ENCODE measurements at places on chromosomes 1 and 21. TPM values are rescaled to one million over a fixed set of nuclear protein-coding genes. Genes with fewer than 3 reads are reported as not detected.

The FNDC5 gene
- not detected for total RNA-seq

The SLC2A5 gene
- total RNA-seq: not detected

The STX12 gene
- total RNA-seq: 29.5 TPM

The FCN3 gene
- not detected for total RNA-seq

The CD101 gene
- not detected for total RNA-seq

The CAPN8 gene
- total RNA-seq: not detected

The PRAMEF26 gene
- total RNA-seq: not detected

The KTI12 gene
- total RNA-seq: 18.0 TPM

The MROH7 gene
- not detected for total RNA-seq

The CD48 gene
- total RNA-seq: 304 TPM

The LCE1D gene
- total RNA-seq: not detected

The MIXL1 gene
- total RNA-seq: not detected

The LCE2B gene
- not detected for total RNA-seq

The EPHA8 gene
- total RNA-seq: not detected

The KCNJ15 gene
- total RNA-seq: not detected

The LCE1F gene
- not detected for total RNA-seq

The CC2D1B gene
- total RNA-seq: 53.3 TPM

The KLHDC9 gene
- 0.52 TPM for total RNA-seq

The ANKRD65 gene
- total RNA-seq: not detected

The SEMA6C gene
- total RNA-seq: 1.7 TPM

The SASS6 gene
- total RNA-seq: 17.3 TPM

The GPR25 gene
- not detected for total RNA-seq

The TNFRSF18 gene
- 28.1 TPM for total RNA-seq

The RNF186 gene
- not detected for total RNA-seq

The AKNAD1 gene
- not detected for total RNA-seq

The NBPF9 gene
- 18.6 TPM for total RNA-seq
